Activated T-helper 1 cell treated with anti-CD3 and anti-CD28 coated beads, Interleukin-12 subunit alpha, Interleukin-12 subunit beta, Interleukin-2, Interleukin-4 antibody, amounts not matched to agents 30 ng/mL and 10 ng/mL and 1 ng/mL, durations not matched to agents 14 hours and 24 hours and 36 hours (primary cell): ENCODE measurements at places on chromosomes 4 and X. TPM values are rescaled to one million over a fixed set of nuclear protein-coding genes. Genes with fewer than 3 reads are reported as not detected.
A peak's percentile ranks its signal among the peaks of the same experiment; 100 is the strongest.

DNA sequence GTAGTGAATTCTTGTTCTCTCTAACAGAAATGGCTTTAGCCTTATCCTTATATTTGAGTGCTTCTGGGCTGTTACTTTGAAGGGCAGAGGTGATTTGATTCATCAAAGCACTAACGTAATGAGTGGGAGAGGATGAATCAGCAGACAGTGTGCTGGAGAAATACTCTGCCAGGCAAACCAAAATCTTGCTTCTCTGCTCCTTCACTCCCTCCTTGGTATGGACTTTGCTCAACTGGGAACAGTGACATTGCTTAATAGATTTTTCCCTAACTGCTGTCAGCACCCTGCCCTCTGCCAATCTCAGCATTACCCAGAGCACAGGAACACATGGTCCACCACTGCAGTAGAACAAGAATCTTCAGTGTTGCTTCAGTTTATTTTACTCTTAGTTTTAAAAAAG is 56.0 kb downstream of the PDLIM5 start:
- H3K4me3 ChIP-seq: no peak overlapping the region
- peaks cover 10% of the 10 kb centered on the region for H3K4me1 ChIP-seq
- no peaks in the 10 kb centered on the region for H3K36me3 ChIP-seq
- DNase-seq: no peak

DNA sequence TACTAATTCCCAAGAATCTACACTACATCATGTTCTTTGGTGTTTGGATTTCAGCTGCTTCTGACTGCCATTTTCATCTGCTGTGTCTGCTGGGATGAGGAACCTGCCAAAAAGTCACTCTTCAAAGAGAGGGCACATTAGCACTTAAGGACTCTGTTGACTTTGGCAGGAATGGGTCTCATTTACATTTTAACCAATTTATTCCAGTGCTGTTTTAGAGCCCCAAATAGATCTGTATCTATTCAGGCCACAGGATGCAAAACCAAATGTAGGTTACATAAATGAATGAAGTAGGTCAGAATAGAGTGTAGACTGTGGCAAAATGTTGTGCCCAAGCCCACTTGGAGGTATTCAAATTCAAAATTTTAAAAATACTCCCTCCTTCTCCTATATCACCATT is 14.4 kb downstream of the TXK start:
- no peak overlapping the region for H3K4me3 ChIP-seq
- peaks cover 39% of the 10 kb centered on the region for H3K4me1 ChIP-seq
- no peaks in the 10 kb centered on the region for H3K27me3 ChIP-seq

HSFX4 gene
- total RNA-seq: not detected in 2 replicates

TRAM1L1 gene
- total RNA-seq: not detected in 2 replicates

DNA sequence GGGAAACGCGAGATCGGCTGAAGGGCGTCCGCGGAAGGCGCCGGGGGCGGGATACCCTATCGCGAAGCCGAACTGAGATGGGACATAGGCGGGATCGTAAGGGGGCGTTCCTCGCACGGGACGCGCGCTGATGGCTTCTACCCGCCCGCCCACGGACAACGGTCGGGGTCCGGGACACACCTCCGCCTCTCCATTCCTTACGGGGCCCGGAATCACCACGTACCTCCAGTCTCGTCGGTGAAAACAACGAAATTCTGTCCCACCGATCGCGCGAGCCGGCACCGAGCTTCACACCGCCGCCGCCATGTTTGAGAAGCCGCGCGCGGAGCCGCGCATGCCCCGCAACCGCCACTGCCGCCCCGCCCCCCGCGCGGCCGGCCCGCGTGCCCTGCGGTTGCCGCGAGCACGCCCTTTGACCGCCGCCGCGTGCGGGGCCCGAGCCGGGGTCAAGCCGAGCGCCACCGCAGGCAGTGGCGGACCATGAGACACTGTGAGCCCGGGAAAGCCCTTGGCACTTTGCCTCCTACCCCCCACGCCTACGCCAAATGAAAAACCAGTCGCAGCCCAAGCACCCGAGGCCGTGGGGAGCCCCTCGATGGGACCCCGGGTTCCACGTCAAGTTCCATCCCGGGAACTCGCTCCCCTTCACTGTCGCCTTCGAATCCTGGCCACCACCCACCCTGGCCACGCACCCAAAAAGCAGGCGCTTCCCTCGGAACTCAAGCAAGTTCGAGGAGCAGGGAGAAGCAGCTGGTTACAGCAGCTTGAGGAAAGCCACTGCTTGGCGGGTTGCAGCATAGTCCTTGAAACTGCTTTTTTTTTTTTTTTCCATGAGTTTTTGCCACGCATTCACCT is at the start of gene SCML2:
Gene SCML2 (minus strand): TSS at position 320 of the 855 bp plus-strand sequence. CDS start 20,617 bp downstream, outside the sequence.
- no peaks in the 10 kb centered on the region for H3K36me3 ChIP-seq
- peaks cover 28% of the 10 kb centered on the region for H3K27me3 ChIP-seq
- peak; percentile 27 for DNase-seq
- H3K27ac ChIP-seq: no peak within 1 kb of the TSS
- H3K4me1 ChIP-seq: no peaks in the 10 kb centered on the region

DNA sequence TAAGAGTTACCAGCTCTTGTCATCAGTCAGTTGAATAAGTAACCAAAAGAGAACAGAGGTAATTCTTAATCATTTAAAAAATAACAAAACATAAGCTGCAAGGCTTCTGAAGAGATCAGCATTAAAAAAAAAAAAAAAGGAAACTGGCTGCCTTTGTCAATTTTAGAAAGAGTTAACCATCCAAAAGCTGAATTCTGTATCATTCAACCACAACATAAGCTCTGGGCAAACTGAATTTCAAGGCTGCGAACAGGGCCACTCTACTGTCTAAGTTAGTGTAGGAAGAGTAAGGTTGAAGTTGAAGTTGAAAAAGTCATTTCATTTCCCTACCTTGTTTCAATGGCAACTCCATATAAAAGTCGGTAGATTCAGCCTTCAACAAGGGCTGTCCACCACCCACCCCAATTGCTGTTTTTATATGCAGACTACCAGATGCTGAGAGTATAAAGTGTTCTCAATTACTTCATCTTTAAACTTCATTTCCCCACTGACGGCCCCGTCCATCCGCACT is 1.1 kb upstream of the LIN54 start:
- no peak for DNase-seq
- no peaks in the 10 kb centered on the region for H3K36me3 ChIP-seq
- peak overlapping the region; percentile 90 for H3K27ac ChIP-seq

TBC1D25 gene
- total RNA-seq: 13.5 and 16.0 TPM in 2 replicates

FGF5 gene
- 0.05 TPM in 1 of 2 replicates, not detected in the other for total RNA-seq

DNA sequence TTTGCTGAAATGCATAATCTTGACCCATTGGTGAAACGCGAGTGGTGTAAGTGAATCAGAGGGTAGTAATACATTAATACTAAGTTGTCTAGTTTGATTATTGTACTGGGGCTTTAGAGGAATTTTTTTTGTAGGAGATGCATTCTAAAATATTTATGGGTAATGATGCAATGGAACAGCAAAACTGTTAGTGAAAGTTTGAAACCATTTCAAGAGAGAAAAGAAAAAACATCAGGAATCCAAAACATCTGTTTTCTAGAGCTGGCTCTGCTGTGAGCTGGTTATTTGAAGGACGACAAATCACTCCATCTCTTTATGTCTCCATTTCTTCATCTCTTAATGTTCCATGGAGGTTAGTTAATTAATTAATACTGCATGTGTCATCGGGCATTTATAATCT is 351.9 kb upstream of the FAT1 start:
- H3K4me1 ChIP-seq: no peaks in the 10 kb centered on the region
- DNase-seq: no peak
- H3K36me3 ChIP-seq: no peaks in the 10 kb centered on the region
- H3K27ac ChIP-seq: no peak overlapping the region

DNA sequence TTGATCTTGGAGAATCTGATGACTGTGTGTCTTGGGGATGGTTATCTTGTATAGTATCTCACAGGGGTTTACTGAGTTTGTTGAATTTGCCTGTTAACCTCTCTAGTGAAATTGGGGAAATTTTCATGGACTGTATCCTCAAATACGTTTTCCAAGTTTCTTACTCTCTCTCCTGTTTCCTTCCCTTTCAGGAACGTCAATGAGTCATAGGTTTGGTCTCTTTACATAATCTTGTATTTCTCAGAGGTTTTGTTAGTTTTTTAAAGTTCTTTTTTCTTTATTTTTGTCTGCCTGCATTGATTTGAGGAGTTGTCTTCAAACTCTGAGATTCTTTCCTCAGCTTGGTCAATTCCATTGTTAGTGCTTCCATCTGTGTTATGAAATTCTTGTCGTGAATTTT is 227.7 kb upstream of the GPRIN3 start:
- H3K27me3 ChIP-seq: peaks cover 6% of the 10 kb centered on the region
- H3K4me1 ChIP-seq: no peaks in the 10 kb centered on the region
- no peak overlapping the region for H3K27ac ChIP-seq
- H3K36me3 ChIP-seq: no peaks in the 10 kb centered on the region
